Activated CD4-positive, alpha-beta T cell treated with anti-CD3 and anti-CD28 coated beads, Interleukin-2, amount 50 U/mL, for 16 hours (primary cell): ENCODE measurements at places on chromosomes 6 and 20.

DNA sequence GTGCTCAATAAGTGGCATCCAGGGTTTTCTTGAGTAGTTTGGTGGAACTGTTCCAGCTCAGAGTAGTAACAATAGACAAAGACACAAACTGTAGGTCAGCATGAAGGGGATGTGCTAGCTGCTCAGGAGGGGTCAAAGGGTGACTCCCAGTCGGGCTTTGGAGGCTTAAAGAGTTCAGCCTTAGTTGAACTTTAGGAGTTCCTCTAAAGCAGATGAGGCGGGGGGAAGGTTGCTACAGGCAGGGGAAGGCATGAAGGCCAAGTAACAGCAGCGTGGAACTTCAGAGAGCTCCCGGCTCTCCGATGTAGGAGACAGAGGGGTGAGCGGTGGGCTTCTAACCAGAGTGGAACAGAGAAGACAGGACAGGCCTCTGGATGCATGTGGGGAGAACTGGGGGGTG lies 115.5 kb upstream of the CD93 start:
- no peak for DNase-seq

DNA sequence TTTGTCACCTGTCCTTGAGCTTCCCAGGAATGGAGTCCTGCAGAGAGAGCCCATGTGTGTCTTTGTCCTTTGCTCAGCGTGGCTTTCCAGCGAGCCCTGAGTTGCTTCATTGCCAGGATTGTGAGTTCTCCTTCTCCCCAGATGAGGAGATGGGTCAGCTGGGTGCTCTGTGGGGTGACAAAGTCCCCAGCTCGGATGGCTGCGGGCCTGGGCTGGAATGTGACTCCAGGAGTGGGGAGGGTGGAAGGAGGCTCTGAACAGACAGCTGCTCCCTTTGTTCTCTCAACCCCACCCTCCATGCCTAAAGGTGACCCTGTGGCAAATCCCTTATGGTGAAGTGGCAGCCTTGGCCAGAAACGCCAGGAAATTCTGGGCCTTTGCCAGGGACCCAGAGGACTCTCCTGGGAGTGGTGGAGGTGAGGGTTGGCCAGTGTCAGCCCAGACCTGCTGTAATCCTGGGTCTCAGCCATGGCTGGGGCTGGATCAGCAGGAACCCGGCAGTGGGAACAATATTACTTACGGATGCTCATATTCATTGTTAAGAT lies 44.4 kb upstream of the CST5 start:
- no peak for DNase-seq

DNA sequence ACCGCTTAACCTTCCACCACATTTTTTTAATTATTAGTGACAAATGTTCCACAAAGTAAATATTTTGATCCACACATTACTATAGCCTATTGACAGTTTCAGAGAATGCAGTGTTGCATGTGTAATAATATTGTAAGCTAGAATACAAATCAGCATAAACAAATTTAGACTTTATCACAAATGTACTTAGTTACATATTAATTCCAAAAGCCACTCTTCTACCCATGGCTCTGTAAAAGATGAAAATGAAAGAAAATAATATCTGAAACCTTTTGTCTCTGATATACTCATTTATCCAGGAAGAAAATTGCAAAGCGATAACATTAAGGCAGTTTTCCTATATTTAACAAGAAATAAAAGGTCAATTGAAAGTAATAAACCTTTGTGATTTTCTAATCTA lies 954.0 kb upstream of the MAN1A1 start:
- no peak for DNase-seq

GRCh38 chr6:7550433-7550801 lies 8.9 kb downstream of the DSP start:
- DNase-seq, result no peak

GRCh38 chr20:10131732-10132345 lies 86.8 kb upstream of the SNAP25 start:
- DNase-seq, result no peak

- DNase-seq, result no peak
Observed at GRCh38 chr6:124796464-124796970, 165.7 kb upstream of the RNF217 start.

- DNase-seq, result peak; percentile 71
Observed at GRCh38 chr6:116476002-116476678, 15.0 kb downstream of the CALHM6 start.

DNA sequence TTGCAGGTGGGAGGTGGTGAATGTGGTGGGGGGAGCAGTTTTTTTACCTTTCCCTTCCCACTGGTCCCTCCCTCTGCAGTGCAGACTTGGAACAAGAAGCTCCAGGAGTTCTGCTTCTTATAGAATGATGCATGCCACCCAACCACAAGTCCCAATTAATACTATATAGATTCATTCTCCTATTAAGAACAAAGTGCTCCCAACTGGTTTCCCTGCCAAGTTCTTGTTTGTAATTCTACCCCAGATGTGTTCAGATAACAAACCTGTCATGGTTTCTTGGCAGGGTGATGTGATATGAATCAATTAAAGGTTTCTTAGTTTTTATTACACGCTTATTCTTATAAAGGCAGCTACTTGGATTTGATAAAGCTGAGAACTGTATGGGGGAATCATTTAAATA lies 23.9 kb downstream of the HDDC2 start:
- no peak for DNase-seq

DNA sequence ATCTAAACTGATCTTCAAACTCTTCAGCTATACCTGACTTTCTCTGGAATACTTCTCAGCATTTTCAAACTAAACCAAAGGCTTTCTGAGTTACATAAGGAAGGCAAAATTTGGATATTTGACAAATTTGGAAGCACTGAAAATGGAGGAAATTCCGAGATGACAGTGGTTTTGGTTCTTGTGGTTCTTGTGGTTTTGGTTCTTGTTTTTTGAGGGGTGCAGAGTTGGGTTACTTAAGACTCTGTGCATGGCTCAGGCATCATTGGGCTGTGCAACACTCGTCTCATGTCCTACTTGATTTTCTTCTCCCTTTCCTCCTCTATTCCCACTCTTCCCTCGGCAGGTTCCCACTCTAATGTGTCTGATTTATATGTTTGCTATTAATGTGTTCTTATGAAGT lies 78.0 kb downstream of the SLC22A3 start:
- no peak for DNase-seq

GRCh38 chr6:7270320-7271204 lies 42.4 kb downstream of the SSR1 start:
- DNase-seq, result no peak

- no peak for DNase-seq
Observed at GRCh38 chr6:153489479-153489878, 358.4 kb upstream of the RGS17 start.

GRCh38 chr6:110255211-110255750 lies 75.1 kb downstream of the CDC40 start:
- DNase-seq, result no peak

DNA sequence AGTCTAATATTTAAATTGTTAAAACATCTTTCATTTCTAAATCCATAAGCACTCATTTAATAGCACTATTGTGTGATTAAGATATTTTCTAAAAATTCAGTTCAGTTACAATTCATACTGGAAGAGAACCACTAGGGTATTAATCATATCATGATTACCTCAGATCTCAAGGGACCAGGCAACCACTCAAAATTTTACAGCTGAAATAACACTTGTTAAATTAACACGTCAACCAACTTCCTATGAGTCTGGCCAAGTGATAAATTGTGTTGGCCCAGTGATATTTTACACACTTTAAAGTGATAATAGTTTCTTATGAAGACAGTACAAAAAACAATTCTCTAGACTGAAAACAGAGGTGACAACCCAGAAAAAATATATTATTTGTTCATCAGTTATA lies 869.0 kb upstream of the ADGRB3 start:
- no peak for DNase-seq

DNA sequence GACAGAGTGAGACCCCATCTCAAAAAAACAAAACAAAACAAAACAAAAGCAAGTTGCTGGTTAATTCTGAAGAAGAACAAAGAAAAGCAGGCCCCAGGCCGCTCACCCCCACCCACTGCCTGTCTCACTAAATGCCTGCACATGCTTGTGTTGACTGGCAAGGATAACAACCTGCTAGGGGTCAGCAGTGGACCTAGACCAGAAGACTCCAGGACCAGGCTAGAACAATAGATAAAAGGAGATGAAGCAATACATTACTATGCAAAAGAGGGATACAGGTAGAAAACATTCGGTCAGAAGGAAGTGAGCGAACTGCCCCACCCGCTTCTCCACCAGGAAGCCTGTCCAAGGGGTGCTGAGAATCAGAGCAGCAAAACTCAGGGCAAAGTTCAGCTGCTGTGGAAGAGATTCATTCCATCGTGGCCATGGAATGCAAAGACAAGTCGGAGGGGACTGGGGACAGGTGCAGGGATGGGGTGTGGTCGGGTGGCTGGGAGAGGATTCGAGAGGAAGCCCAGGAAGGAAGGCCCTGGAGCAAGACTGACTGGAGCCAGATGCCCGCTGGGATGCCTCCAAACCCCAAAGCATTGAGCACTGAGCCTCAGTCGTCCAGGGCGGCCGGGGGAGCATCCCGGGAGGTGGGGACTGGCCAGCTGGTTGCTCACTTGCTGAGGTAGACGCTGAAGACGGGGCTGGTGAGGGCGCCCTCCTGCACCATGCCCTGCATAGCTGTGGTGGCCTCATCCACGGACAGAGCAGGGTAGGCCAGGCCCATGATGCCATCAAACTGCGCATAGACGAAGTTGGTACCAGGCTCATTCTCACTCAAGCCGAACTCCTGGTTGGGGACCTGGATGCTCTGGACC lies 5.3 kb downstream of the PGC start:
- DNase-seq, result no peak
